ENCODE measurements at places on chromosomes 2 and 18. TPM values are rescaled to one million over a fixed set of nuclear protein-coding genes. Genes with fewer than 3 reads are reported as not detected.

ING5 gene
- 48.4 TPM for total RNA-seq

TMEM247 gene
- not detected for total RNA-seq

NHEJ1 gene
- total RNA-seq: 22.4 TPM

CROCC2 gene
- total RNA-seq: not detected

CCDC195 gene
- total RNA-seq: not detected

AGAP1 gene
- total RNA-seq: 3.3 TPM

GULP1 gene
- not detected for total RNA-seq

ONECUT2 gene
- not detected for total RNA-seq

CHRNG gene
- total RNA-seq: not detected

IL36RN gene
- not detected for total RNA-seq

ZNF385B gene
- not detected for total RNA-seq

DRC1 gene
- not detected for total RNA-seq

EFEMP1 gene
- total RNA-seq: not detected

OR6B2 gene
- total RNA-seq: not detected

SFT2D3 gene
- 5.5 TPM for total RNA-seq

Data from CD8-positive, alpha-beta memory T cell (primary cell).